ENCODE measurements at places on chromosomes 4 and X.

- no peak for DNase-seq
These were observed 56.4 kb upstream of the SCML1 start for GRCh38 chrX:17680732-17681413.

DNA sequence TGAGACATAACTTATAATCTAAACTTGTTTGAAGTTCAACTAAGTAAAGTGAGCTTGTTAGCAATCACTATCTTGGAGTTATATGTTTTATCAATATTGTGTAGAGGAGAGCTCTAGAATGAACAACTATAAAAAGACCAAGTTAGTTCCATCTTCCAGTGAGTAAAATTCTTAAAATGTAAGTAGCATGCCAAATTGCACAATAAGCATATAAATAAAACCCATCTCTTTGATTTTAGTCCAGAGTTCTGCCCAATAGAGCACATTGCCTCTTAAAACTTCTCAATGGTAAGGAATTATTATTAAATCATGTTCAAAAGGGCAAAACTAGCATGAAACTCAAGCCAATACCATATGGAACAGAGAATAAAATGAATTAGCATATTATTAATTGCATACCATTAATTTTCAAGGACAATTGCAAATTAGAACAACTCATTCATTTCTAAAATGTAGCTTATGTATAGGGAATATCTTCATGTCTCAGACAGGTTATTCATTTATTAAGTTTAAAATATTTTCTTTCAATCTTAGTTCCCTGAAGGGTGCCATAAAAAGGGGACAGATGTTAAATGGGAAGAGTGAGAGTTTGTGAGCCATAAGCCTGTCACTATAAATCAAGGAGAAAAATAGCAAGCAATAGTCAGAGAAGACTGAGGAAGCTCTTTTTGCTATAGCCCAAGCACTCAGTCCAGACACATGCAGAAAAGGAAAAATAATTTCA is 507.6 kb downstream of the CENPC start:
- DNase-seq, result no peak

DNA sequence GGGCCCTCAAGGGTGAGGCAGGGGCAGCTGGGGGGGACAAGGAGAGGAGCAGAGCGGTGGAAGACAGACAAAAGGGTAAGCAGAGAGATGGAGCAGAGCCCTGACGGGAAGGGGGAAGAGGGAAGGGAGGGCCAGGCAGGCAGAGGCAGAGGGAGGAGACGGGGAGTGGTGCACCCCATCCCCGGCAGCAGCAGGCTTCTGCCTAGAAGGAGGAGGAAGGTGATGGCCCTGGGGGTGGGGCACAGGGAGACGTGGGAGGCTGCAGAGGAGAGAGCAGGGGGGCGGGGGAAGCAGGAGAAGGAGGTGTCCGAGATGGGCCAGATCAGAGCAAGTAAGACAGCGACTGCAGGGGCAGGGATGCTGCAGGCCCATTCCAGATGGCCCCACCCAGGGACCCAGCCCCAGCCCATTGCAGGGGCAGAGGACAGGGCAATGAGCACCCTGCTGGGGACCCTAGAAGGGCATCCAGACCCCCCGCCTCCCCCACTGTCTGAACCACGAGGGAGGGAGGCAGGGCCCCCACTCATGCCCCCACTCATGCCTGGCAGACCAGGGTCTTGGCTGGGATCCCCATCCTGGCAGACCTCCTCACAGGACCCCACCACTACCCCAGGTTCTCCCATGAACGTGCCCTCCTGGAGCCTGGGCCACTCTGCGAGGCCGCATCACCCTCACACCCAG is 2.7 kb downstream of the L1CAM start:
- no peak for DNase-seq

DNA sequence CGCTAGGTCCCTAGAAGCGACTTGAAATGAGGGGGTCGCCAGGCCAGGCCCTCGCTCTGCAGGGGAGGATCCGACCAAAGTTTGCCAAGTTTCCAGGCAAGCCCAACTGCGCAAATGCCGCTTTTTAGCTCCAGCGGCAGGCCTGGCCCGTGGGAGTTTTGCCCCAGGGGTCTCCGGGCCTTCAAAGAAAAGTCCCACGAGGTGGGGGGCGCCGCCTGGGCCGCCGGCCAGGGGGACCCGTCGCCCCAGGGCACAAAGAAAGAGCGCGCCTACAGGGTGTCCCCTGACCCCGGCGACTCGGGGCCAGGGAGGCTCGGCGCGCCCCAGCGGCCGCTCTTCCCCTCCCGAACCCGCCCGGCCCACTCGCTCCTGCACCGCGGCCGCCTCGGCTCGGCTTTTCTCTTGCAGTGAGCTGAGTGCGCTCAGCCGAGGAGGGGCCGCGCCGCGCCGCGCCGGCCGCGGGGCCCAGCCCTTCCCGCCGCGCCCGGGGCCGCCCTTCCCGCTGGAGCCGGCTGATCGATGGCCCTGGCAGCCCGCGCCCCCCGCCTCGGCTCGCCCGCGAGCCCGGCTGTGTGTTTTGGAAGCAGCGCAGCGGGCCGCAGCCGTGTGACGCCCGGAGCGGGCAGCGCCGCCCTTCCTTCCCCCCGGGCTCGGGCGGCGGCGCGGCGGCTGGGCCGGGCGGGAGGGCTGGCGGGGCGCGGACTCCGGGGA is 754 bp upstream of the KLF3 start:
- DNase-seq, result no peak

- no peak for DNase-seq
These were observed 83.8 kb downstream of the CCKAR start for GRCh38 chr4:26406346-26406975.

GRCh38 chr4:163484906-163485305 is 9.6 kb upstream of the TMA16 start:
- peak; percentile 52 for DNase-seq

GRCh38 chr4:145982791-145983190 is 44.2 kb upstream of the ZNF827 start:
- DNase-seq, result no peak

DNA sequence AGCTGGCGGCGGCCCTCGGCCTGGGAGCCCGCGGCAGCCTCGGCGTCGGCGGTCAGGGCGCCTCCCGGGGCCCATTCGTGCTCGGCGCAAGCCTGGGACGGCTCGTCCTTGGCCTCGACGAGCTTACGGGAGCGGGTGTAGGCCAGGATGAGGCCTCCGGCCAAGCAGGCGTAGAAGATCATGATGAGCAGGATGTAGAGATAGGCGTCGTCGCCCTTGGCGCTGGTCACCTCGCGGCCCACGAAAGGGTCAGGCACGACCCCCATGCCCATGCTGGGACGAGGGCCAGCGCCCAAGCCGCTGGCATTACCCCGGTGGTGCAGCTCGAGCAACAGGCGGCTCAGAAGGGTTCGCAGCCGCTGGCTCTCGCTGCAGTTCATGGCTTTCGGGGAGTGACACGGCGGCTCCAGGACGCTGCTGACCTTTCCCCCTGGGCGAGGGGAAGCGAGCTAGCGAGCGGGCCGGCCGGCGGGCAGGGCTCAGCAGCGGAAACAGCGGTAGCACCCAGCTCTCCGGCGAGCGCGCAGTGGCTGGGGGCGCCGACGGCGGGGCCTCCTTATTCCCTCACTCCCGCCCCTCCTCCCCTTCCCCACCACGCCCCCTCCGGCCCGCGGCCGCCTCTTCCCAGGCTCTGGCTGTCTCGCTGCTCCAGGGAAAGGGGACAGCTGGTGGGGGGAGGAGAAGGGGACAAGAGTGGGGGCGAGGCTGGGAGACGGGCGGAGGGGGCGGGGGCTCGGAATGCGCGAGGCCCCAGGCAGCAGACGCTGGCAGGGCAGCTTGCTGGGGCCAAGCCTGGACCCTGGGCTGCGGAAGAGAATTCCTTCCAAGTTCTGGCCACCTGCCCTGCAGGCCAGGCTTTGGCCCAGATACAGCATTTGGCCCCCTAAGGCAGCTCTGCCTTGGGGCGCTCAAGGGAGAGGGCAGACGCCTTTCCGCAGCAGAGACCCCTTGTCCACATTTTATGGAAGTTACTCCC is at the start of gene KCNE5:
Gene KCNE5, minus strand, starts transcription at position 532 of the 976 bp plus-strand sequence. Its CDS starts 152 bp downstream, at position 380.
- DNase-seq, result no peak

GRCh38 chr4:33746979-33747378 is 2497.3 kb downstream of the ARAP2 start:
- DNase-seq, result no peak

GRCh38 chr4:128775916-128776315 is 33.6 kb upstream of the JADE1 start:
- no peak for DNase-seq

- no peak for DNase-seq
These were observed 36.1 kb downstream of the HEPH start for GRCh38 chrX:66200050-66200664.

GRCh38 chr4:15145709-15146108 is 143.4 kb downstream of the CPEB2 start:
- no peak for DNase-seq

GRCh38 chr4:98626350-98626749 is 32.1 kb downstream of the TSPAN5 start:
- no peak for DNase-seq

DNA sequence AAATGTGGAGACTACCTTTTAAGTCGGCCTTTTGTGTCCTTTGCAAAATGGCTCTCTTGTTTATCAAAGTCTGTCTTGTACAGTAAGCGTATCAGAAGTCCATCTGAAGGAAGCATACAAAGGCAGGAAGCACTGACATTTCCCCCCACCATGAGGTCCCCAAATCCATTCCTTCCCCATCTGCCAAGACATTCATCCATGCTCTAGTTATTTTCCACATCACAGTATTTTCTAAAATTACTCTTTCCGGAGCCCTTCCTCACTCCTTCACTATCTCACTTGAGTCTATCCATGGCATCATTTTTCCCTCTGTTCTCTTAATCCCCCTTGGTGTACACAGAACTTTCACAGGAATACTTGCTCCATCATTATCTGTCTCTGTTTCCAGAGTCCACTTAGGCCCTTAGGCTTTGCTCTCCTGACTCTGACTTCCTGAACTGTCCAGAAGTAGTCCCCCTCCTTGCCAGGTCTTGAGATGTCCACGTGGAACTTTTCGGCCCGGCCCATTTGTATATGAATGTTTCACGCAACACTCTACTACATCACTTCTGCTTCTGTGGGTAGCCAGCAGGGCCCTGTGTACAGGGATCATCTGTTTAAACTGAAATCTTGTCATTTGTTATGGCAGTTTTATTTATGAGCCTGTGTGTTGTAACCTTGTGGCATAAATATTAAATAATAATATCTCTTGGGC is 2.1 kb downstream of the SEL1L3 start:
- no peak for DNase-seq

DNA sequence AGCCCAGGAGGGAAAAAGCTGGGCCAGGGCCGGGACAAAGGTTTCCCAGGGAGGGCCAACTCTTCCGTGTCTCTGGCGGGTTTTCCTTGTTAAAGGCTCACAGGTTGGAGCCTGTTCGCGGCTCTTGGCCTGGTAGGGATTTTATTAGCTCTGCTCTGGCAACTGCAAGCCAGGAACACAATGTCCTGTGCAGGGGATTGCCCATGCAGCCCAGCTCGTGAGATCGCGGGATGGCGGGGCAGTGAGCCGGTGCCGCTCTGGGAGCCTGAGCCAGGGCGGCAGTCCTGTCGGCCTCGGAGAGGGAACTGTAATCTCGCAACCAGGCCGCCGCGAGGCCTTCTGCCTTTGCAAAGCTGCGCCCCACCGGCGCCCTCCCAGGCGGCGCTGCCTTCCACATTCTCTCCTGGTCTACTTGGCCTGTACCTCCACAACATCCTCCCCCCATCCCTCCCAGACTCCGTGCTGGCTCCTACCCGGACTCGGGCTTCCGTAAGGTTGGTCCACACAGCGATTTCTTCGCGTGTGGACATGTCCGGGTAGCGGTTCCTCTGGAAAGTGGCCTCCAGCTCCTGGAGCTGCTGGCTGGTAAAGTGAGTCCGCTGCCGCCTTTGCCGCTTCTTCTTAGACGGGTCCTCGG is 2.1 kb downstream of the PITX2 start:
- no peak for DNase-seq

GRCh38 chrX:53883196-53883595 is 161.1 kb downstream of the PHF8 start:
- no peak for DNase-seq

- no peak for DNase-seq
These were observed 117.2 kb downstream of the PDHA2 start for GRCh38 chr4:95957054-95957453.

GRCh38 chr4:182240161-182241130 is 2.8 kb upstream of the TENM3 start:
- no peak for DNase-seq

GRCh38 chrX:44101281-44101680 is 128.1 kb upstream of the NDP start:
- DNase-seq, result no peak

- no peak for DNase-seq
These were observed 71.8 kb downstream of the AFAP1 start for GRCh38 chr4:7867701-7868435.

DNA sequence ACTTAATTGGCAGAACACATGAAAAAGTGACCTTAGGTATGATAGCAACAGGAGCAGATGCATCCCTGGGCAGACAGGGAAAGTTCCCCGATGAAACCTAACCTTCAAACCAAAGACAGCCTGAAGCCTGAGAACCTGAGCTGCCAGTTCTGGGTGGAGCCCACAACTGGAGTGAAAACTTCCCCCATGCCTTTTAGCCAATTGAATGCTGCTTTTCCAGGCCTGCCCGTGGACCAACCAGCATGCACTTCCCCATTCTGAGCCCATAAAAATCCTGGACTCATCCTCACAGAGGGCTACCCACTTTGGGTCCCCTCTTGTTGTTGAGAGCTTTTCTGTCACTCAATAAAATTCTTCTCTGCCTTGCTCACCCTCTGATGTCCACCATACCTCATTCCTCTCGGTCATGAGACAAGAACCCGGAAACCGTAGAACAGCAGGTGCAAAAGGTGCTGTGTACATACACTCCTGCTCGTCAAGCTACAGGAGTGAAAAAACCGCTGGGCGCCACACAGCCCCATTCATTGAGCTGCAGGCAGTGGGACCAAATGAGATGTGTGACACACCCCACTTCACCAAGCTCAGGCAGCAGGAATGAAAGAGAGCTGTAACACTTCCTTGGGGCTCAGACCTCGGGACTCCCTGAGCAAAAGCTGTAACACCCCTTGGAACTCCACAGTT is 13.9 kb upstream of the SLC7A11 start:
- no peak for DNase-seq

DNA sequence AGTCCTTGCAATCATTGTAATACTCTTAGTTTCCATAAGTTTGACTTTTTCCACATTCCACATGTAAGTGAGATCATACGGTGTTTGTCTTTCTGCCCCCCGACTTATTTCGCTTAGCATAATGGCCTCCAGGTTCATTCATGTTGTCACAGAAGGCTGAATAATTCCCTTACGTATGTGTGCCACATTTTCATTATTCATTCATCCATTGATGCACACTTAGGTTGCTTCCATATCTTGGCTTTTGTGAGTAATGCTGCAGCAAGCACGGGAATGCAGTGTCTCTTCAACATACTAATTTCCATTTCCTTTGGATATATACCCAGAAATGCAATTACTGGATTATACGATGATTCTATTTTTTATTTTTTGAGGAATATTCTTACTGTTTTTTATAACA is 22.0 kb upstream of the VEGFC start:
- DNase-seq, result no peak

DNA sequence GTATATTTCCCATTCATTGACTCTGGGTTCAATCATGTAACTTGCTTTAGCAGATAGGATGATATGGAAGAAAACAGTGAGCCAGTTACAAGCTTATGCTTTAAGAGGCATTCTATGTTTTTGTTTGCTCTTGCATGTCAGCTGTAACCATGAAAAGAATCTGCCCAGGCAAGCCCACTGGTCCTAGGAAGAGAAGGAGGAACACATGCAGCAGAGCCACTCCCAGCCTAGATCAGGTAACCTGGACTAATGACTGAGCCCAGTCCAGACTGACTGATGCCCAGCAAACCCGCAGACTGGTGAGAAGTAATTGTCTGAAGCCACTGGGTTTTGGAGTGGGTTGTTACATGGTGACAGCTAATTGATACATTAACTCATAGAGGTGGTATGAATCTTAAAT is 167.9 kb downstream of the COL4A6 start:
- DNase-seq, result no peak

All from SK-N-MC (cell line).